Cardiac ventricle fibroblast (primary cell): ENCODE measurements at places on chromosomes 7 and 10. TPM values are rescaled to one million over a fixed set of nuclear protein-coding genes. Genes with fewer than 3 reads are reported as not detected.

The C10orf62 gene
- not detected in 2 replicates for total RNA-seq

The SORBS1 gene
- 1.00 and 2.4 TPM in 2 replicates for total RNA-seq

The MMP21 gene
- 0.15 TPM in 1 of 2 replicates, not detected in the other for total RNA-seq

The ASB10 gene
- total RNA-seq = not detected in 2 replicates

The CCDC3 gene
- 0.39 and 0.81 TPM in 2 replicates for total RNA-seq

The PON1 gene
- total RNA-seq = not detected in 2 replicates

The PRKG1 gene
- 11.7 and 13.7 TPM in 2 replicates for total RNA-seq
